ENCODE measurements at places on chromosomes 4 and X.
A peak's percentile ranks its signal among the peaks of the same experiment; 100 is the strongest.

DNA sequence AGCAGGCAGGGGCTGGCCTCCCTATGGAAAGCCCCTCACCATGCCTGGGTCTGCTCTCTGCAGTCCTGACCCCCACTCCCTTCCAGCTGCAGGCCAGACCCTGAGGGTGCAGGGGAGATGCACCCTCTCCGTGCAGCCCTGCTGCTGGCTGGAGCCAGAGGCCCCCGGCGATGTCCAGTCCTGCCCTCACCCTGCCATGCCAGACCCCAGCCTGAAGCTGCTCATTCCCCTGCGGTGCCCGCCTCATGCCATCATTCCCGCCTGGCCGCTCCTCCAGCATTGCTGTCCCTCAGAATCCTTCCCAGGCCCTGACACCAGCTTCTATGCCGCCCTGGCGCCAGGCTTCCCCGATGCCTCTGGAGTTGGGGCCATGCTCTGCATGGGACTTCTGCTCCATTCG, 72.4 kb downstream of the SORCS2 start:
- DNase-seq, result no peak

DNA sequence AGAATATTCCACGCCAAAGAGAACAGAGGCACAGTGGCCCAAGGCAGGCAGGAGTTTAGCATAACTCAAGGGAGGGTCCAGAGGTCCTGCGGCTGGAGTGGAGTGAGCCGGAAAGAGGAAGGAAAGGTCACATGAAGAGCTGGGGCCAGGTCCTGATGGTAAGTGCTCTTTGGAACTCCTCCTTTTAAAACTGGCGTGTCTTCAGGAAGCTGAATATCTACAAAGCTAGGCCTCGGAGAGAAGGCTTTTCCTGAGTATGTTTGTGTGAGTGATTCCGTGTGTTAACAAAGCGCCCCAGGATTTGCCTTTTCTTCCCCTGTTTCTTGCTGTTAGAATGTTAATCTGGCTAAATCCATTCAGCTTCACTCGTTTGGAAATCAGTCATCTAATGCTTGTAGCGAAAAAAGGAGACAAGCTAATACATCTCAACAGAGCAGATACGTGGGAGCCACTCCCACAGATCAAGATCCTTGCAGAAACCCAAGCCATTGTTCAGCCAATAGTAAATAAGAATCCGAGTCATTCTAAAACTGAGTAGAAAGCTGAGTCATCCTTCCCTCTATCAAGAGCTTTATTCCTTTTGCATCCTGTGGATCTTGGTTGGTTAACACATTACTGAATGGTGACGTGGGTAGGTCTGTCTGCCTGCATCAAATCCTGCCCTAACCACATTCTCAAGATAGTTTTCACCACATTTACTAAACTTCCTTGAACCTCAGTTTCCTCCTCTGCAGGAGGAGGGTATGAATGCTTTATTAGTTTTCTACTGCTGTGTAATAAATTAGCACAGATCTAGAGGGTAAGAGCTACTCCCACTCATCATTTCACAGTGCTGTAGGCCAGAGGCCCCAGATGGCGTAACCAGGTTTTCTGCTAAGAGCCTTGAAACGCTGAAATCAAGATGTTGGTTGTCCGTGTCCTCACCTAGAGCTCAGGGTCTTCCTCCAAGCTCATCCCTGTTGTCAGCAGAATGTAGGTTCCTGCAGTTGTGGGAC, 43.2 kb upstream of the RBM47 start:
- peak; percentile 74 for DNase-seq

GRCh38 chr4:92210906-92211305, 92.9 kb upstream of the GRID2 start:
- DNase-seq, result no peak

DNA sequence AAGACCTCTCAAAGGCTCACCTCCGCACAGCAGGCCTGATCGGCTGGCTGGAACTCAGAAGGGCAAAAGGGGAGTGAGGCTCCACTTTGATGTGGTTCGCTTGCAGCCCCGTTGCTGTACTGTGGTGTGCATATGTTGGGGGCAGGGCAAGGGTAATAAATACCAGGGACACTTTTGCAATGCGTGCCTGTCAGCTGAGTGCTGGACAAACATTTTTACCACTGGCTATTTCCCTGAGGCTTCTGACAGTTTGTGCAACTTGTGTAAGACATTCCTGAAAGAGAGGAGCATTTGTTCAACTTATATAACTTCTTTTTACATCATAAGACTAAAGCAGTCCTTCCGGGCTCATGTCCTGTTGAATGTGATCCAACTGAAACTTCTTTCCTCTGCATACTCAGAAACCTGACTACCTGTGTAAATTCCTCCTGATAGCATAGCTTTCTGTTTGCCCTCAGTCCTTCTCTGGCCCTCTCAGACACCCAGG, 82.3 kb downstream of the SPRY1 start:
- peak; percentile 18 for DNase-seq

GRCh38 chr4:87843936-87844335, 11.2 kb downstream of the MEPE start:
- peak; percentile 72 for DNase-seq

DNA sequence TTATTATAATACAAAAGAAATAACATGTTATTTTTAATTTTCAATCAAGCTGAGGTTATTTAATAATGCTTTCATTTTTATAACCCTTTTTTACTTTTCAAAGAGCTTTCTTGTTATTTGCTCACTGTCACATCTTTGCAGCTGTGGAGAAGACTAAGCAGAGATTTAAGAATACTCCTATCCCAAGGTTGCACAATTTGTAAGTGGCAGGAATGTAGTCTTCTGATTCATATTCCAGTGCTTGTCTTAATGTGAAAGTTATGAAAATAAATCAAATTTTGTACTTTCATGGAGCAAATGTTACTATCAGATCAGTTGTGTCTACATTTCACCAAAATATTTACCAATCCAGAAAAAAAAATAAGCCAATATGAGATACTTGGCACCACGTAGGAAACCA, 86.6 kb downstream of the DDIT4L start:
- peak; percentile 44 for DNase-seq
